ENCODE measurements at places on chromosomes 1 and 21. TPM values are rescaled to one million over a fixed set of nuclear protein-coding genes. Genes with fewer than 3 reads are reported as not detected.

The TNNI3K gene
- 1.9 TPM for total RNA-seq

The KCNE1 gene
- total RNA-seq: not detected

The KCNE2 gene
- total RNA-seq: not detected

The OR2T35 gene
- not detected for total RNA-seq

The REN gene
- not detected for total RNA-seq

The CASZ1 gene
- 3.4 TPM for total RNA-seq

The OR2AK2 gene
- not detected for total RNA-seq

The PGLYRP3 gene
- not detected for total RNA-seq

The HNRNPCL1 gene
- not detected for total RNA-seq

The LENEP gene
- not detected for total RNA-seq

The SPRR4 gene
- total RNA-seq: not detected

The PRKAA2 gene
- 25.8 TPM for total RNA-seq

The ADAM30 gene
- not detected for total RNA-seq

The DYNLT5 gene
- total RNA-seq: 0.22 TPM

The KRTAP10-6 gene
- not detected for total RNA-seq

The SFN gene
- 0.99 TPM for total RNA-seq
